ENCODE measurements at places on chromosomes 2 and 18.

- DNase-seq = peak; percentile 50
These were observed 284.1 kb downstream of the PID1 start for GRCh38 chr2:228986961-228987360.

GRCh38 chr2:71891719-71892422 is 255.8 kb downstream of the CYP26B1 start:
- no peak for DNase-seq

- DNase-seq = no peak
These were observed 61.5 kb downstream of the BABAM2 start for GRCh38 chr2:27952070-27952469.

GRCh38 chr18:76388891-76389423 is 106.1 kb downstream of the ZNF516 start:
- DNase-seq = no peak

GRCh38 chr2:33342705-33343104 is 133.7 kb upstream of the RASGRP3 start:
- no peak for DNase-seq

- DNase-seq = no peak
These were observed 113.2 kb upstream of the SATB2 start for GRCh38 chr2:199570934-199571333.

DNA sequence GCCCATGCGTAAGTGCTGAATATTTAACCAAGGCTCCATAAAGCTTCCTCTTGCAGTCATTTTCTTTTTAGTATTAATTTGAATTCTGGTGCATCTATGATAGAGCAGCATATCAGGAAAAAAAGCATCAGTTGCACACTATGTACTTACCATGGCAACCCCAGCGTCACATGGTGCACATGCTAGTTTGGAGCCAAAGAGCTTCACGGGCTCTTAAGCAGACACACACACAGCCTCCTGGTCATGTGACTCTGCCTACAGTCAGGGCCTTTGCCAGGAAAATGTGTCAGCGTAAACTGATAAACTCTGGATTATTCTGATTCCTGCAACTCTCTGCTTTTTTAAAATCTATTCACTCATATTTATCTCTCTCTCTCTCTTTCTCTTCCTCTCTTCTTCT is 30.2 kb downstream of the NYAP2 start:
- no peak for DNase-seq

DNA sequence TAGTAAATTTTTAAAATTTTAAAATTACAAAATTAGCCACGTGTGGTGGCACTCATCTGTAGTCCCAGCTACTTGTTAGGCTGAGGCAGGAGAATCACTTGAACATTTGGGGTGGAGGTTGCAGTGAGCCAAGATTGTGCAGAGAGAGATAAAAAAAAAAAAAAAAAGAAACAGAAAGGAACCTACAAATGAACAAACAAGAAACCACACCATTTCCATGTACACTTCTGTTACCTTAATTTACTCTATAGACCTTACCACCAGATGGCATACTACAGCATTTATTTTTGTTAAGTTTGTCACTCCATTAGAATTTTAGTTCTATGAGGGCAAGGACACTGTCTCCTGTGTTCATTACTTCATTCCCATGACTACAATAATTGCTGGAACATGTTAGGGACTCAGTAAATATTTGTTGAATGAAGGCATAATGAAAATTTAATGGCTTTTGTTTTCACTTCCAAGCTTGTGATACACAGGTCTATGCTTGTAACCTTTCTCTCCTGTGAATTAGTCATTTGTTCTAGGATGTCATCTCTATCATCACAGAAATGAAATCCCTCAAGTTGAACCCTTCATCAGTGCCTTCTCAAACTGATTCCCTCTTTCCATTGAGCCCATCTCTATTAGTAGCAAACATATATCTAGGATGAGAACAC is 76.0 kb downstream of the ARHGAP15 start:
- no peak for DNase-seq

DNA sequence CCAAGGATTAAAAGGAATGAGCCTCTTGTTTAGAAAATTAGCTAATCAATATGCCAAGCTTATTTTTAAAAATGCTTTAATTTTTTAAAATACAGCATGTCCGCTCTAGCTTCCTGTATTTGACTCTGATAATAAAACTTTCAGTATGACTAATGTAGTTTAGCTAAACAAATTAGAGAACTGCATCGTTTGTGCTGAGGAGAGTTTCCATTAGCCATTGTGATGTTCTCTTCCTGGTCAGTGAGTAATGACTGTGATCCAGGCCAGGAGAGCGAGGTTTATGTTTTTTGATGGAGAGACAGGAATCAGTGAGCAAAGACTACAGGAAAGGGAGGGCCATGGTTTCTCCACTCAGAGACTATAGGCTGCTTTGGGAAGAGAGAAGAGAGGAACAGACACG is 237.2 kb upstream of the ETAA1 start:
- DNase-seq = peak; percentile 19

- DNase-seq = no peak
These were observed 8.1 kb downstream of the AOX1 start for GRCh38 chr2:200593905-200594304.

Data from BJ (cell line).